ENCODE measurements at places on chromosomes 1 and 21.
A peak's percentile ranks its signal among the peaks of the same experiment; 100 is the strongest.

GRCh38 chr1:10450836-10451235 lies 1.0 kb downstream of the CORT start:
- no peak for DNase-seq

DNA sequence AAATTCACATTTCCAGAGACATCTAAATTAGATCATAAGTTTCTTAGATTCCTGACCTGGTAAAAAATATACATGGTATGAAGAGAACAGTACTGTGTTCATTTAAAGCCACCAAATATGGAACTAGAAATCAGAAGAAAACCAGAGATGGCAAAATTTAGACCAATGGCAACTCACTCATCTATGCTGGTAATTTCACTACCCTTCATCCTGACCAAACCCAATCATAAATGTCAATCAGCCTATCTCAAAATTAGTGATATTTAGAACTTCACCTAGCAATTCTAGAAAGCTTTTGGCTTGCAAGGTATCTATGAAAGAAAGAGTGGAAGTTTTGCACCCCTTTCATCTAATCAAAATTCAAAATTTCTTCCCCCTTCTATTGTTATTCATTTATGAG lies 107.7 kb downstream of the NIBAN1 start:
- DNase-seq, result no peak

DNA sequence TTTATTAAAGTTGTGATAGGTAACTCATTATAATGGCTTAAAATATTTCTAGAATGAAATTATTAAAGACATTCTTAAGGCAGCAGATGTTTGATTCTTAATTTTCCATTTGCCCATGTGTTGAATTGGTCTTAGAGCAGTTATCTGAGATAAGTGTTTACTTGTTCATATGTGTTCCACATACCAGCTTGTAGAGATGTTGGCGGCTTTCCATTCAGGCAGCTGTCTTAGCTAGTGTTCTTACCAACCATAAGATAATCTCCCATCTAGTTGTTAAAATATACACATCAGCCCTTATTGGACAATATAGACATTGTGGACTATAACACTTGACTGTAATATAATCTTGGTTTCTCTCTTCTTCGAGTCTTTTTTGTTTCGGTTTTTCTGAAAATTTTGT lies 1372.9 kb upstream of the ADGRL2 start:
- no peak for DNase-seq

- DNase-seq, result peak; percentile 65
Measured at GRCh38 chr1:26285366-26286063, 5.6 kb downstream of the SH3BGRL3 start.

- no peak for DNase-seq
Measured at GRCh38 chr21:23743821-23744220, 1863.5 kb downstream of the MRPL39 start.

GRCh38 chr1:185960422-185961321 lies 226.5 kb downstream of the HMCN1 start:
- no peak for DNase-seq

Data from activated naive CD4-positive, alpha-beta T cell treated with anti-CD3 and anti-CD28 coated beads for 36 hours (primary cell).